NCI-H2081 treated with DMSO at 0.1 percent for 48 hours (cell line): ENCODE measurements at places on chromosomes 2 and 18.

- DNase-seq: no peak
Observed at GRCh38 chr2:223787358-223787757, 50.0 kb downstream of the AP1S3 start.

GRCh38 chr2:241081190-241081642 is 20.9 kb downstream of the MTERF4 start:
- no peak for DNase-seq

GRCh38 chr18:46346213-46346612 is 242.0 kb downstream of the HAUS1 start:
- no peak for DNase-seq

DNA sequence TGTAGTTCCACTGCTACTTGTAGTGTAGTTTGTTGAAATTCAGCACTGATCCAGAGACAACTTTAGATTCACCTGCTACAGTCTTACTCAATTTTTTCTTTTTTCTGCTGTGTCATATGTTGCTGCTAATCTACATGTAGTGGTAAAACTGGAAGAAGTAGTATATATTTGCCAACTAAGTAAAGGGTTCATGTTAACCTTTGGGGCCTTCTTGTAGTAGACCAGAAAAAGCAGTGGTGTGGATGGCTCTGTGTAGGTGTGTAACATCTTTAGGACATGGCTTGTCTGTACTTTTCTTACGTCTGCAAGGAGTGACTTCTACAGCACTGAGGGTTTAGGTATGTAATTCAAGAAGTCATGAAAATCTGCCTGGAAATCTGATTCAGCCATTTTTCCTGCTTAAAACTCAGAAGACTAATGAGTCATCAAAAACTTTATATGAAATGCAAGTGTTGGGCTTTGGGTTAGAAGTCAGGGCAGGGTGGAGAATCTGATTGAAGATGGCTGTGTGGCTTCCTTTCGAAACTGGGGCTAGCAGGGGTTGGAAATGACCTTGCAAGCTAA is 8.4 kb downstream of the PTPRM start:
- DNase-seq: no peak

GRCh38 chr18:59005262-59005661 is 134.4 kb upstream of the SEC11C start:
- no peak for DNase-seq

- DNase-seq: no peak
Observed at GRCh38 chr2:75538521-75539490, 21.9 kb downstream of the EVA1A start.

GRCh38 chr2:36769106-36769505 is 72.6 kb downstream of the VIT start:
- DNase-seq: no peak

- no peak for DNase-seq
Observed at GRCh38 chr2:99640635-99641151, 150.9 kb upstream of the REV1 start.

DNA sequence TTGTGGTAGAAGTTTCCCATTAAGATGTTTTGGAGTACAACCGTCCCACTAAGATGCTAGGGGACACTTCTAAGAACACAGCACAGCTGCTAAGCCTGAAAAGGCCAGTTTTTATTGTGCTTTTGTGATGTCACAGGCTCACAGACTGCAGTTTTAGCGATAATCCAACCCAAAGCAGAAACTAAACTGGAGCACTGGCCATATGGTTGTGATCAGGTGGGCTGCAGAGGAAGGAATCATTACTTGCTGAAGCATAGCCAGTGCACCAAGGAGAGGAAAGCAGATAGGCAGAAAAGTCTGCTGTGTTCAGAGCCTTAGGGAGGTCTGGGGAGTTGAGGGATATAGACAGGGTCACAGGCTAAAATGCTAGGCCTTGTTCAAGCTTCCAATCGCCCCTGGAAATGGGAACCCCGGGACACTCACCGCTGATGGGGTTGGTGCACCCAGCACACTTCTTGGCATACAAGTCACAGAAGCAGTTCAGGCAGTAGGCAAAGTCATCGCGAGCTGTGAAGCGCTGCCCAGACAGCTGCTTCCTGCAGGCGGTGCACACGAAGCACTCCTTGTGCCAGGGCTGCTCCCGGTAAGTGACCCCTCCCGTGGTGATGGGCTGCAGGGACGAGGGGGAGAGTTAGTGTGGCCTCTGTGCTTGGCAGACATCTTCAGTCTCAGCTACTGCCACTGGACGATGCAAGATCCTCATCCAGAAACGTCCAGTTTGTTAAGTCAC is 25.7 kb downstream of the C2orf49 start:
- DNase-seq: no peak

DNA sequence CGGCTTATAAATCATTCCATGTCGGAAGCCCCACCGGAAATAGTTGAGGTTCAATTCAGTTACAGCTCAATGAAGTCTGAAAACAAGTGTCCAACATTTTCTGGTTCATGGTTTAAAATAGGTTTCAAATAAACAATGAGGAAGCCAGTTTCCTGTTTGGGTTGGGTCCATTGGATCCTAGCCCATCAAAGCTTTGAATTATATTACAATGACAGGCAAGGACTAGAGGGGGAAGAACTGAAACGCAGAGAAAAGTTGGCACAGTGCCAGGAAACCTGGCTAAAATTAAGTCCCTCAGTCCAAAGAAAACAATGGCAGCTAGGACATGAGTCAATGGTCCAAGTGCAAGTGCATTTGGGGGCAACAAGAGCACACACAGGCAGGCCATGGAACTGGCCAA is 32.0 kb downstream of the SLC14A1 start:
- no peak for DNase-seq

GRCh38 chr2:240790370-240791220 is 29.4 kb downstream of the KIF1A start:
- no peak for DNase-seq

- no peak for DNase-seq
Observed at GRCh38 chr18:62555135-62555534, 32.3 kb downstream of the ZCCHC2 start.

- no peak for DNase-seq
Observed at GRCh38 chr2:211802666-211803065, 735.9 kb downstream of the ERBB4 start.

DNA sequence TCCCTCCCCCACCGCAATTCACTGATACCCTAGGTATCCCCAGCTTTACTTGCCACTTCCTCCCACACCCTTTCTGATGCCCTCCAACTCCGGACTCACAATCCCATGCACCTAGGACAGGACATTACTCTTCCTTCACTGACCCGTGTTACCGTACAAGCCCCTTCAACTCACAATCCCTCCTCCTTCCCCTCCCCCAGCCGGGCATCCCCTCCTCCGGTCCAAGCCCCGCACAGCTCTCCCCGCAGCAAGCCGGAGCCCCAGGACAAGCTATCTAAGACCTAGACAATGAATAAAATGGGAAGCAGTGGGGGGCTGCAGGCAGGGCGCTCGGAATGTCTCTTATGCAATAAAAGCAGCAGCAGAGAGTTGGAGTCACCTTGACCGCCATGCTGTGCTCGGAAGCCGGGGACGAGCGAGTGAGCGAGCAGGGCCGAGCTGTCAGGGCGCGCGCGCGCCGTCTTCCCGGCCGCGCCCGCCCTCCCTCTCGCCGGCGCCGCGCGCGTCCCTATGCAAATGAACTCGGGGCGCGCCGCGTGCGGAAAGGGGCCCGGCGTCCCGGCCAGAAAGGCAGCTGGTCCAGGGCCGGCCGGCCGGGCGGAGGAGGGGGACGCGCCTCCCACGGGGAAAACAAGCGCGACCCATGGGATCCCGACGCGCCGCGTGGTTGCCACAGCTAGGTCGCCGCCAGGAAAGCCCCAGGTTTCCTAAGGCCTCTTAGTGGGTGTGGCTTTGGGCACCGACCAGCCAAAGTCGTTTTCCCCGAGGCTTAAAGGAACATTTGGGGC is at the start of gene SLC25A12:
Gene SLC25A12, minus strand, starts transcription at position 421 of the 788 bp plus-strand sequence. Its CDS starts 30 bp downstream, at position 391.
- DNase-seq: peak; percentile 55

DNA sequence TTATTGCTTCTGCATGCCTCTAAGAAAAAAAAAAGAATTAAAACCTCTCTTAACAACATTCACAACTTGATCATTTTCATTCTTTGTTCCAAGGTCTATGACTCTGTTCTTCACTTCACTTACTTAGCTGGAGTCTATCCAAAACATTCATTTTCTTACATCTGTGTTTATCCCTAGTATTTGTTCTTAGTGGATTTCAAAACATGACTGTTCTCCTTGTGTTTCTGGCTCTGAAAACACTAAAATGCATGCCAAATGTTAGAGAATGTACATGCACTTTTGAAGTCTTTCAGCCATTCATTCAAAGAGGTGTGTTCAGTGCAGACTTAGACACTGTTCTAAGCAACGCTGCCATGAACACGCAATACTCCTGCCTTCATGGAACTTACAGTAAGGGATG is 138.8 kb downstream of the CNTNAP5 start:
- no peak for DNase-seq

GRCh38 chr2:68428126-68428525 is 39.0 kb downstream of the FBXO48 start:
- no peak for DNase-seq

DNA sequence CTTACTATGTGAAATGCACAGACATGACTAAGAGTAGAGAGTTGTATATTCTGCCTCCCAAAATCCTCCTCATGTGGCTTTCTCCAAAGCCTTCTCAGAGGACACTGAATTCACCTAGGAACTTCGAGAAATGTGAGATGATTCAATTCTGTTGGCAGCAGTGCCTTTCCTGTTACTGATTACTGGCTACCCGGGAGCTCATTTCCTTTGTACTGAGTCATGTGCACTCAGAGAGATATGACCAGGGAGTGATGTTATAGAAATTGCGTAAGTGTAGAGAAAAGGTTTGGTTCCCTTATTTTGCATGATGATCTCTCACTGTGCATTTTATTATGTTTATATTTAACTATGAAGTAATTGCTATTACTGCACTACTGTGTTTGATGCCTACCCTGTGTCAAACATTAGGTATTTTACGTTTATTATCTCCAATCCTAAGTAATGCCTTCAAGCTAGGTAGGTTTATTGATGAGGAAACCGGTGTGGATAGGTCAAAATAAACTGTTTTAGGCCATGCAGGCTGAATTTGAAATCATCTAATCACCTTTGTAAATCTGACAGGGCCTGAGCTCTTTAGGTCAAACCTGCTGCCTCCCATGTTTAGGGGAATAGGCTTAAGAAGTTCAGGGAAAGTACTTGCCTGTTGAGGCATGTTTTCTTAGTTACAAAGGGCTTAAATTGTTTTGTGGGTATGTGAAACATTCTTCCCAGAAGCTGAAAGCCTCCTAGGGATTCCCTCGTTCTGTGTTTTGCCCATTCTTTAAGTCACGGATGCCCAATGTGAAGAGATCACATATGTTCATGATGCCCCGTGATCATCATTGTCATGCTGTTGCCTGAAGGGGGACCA is 86.8 kb downstream of the FMNL2 start:
- DNase-seq: peak; percentile 25

- no peak for DNase-seq
Observed at GRCh38 chr18:703213-703967, 9.0 kb downstream of the ENOSF1 start.

- DNase-seq: no peak
Observed at GRCh38 chr2:178072383-178073301, at the start of gene PDE11A. Gene PDE11A (minus strand): TSS chr2:178072777. CDS start chr2:178072437, 340 bp downstream.
